ENCODE measurements at places on chromosomes 3 and 15.

DNA sequence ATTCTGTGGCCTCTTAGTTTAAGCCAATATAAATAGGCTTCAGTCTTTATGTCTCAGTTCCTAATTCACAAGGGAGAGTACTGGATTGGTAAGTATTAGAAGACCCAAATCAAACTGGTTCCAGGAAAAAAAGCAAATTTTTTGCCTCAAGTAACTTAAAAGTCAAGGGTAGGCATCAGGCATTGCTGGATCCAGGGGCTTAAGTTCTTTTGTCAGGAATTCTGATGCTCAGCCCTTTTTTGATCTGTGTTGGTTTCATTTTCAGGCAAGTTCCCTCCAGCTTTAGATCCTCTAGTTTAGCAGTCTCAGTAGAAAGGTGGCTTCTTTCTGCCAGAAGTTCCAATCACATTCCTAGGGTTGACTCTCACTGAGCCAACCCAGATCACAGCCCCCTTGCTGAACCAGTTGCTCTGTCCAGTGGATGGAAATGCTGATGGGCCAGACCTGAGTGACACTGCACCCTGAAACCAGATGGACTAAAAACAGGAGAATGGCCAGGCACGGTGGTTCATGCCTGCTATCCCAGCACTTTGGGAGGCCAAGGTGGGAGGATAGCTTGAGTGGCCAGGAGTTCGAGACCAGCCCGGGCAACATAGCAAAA, 253.5 kb downstream of the SHQ1 start:
- no peak for DNase-seq

DNA sequence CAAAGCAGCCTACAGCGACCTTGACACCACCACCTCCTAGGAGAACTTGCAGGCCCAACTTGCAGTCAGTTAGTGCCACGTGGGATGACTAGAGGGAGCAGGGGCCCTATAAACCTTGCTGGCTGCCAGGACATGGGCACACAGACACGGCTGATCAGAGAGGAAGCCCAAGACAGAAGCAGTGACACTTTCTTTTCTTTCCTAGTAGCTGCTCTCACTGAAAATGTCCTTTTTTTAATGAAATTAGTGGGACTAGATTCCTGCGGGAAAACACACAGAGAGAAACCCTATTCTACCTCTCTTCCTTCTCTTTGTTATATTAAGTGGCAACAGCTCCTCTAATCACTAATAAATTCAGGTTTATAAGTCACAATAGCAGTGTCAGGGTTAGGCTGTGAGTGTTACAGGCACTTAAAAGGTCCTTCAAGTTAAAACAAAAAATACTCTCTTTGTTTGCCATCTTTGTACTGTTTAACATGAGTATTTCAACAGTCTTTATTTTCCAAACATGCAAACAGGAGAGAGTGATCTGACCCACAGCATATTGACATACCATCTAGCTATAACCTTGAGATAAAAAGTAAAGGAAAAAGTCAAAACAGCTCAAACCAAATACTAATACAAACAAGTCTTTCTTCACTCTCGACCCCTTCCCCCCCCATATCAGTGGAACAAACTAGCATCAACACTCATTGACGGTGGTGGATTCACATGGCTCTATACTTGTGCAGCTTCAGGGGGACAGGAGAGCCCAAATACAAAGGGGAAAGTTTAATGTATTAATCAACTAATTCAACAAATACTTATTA, 2.1 kb upstream of the TMEM212 start:
- no peak for DNase-seq

DNA sequence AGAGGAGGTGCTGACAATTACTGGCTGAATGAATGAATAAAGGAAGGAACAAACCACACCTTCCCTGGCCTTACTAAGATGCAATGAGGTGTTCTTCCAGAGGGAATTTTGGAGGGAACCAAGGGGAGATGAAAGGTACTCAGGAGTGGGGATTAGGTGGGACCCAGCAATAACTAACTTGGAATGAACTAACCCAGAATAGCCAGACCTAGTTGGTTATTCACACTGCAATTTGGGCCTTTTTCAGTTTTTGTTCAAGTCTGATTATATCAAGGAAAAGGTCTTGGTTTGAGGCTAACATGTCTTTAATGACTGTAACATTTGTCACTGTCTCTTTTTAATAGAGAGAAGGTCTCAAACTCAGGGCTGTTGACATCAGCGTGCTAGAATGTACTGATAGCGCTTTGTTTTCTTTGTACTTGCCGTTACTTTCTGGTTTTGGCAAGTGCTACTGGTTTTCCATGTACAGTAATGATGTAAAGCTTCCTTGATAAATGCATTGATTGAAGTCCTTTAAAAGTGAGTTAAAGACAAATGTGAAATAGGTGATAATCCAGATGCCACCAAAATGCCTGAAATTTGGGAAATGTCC, 3.2 kb upstream of the PLXND1 start:
- DNase-seq: no peak

- no peak for DNase-seq
These were observed 3.1 kb downstream of the TM4SF1 start for GRCh38 chr3:149374391-149374790.

GRCh38 chr3:95521396-95521795, 1293.0 kb upstream of the EPHA6 start:
- DNase-seq: no peak

DNA sequence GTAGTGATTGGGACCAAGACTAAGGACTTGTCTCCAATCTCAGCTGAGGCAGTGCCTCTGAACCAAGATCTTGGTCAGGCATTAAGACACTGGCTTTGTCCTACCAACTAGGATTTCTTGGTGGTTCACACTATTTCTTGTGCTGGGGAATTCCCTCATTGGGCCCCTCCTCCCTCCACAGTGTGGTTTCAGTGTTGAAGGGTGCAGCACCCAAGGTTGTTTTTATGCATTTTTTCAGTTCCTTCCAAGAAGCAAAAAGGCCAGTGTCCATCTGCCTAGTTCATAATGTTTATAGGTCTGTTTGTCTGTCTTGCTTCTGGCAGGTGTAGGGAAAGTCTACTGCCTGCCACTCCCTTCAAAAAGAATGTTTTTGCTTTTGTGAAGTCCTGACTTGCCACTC, 10.6 kb upstream of the ITPKA start:
- no peak for DNase-seq

GRCh38 chr3:31634476-31634875, 101.8 kb downstream of the STT3B start:
- DNase-seq: no peak

DNA sequence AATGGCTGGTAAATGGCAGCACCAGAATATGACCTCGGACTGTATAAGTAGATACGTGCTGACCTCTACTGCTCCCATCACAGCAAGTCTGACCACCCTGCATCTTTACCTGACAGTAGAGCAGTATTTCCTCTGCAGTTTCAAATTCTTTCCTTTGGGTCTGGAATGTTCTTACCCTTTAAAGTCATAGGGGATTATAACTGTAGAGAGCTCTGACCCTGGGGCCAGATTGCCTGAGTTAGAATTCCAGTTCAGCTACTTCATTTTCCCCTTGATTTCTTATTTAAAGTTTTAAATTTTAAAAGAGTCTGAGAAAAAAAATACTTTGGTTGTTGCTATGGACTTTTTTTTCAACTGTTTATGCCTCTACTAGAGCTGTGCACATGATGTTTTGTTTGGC, 237.7 kb downstream of the NR1D2 start:
- no peak for DNase-seq
